CD4-positive, alpha-beta T cell treated with Interleukin-15 for 4 hours (primary cell): ENCODE measurements at places on chromosomes 2 and 18.

GRCh38 chr2:4964579-4964978 is 727.6 kb upstream of the SOX11 start:
- DNase-seq, result no peak

GRCh38 chr2:81002906-81003305 is 698.4 kb upstream of the LRRTM1 start:
- no peak for DNase-seq

DNA sequence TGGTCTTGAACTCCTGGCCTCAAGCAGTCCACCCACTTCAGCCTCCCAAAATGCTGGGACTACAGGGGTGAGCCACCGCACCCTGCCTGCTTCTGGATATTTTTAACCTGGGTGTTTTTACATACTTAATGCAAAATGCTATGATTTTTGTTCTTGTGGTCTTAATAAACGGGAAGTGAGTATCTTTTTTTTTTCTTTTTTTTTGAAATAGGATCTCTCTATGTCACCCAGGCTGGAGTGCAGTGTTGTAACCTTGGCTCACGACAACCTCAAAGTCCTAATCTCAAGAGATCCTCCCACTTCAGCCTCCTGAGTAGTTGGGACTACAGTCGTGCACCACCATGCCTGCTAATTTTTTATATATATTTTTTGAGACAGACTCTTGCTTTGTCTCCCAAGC is 19.2 kb upstream of the ASXL2 start:
- no peak for DNase-seq

- DNase-seq, result no peak
These were observed 124.1 kb downstream of the PARD3B start for GRCh38 chr2:204669382-204669781.

DNA sequence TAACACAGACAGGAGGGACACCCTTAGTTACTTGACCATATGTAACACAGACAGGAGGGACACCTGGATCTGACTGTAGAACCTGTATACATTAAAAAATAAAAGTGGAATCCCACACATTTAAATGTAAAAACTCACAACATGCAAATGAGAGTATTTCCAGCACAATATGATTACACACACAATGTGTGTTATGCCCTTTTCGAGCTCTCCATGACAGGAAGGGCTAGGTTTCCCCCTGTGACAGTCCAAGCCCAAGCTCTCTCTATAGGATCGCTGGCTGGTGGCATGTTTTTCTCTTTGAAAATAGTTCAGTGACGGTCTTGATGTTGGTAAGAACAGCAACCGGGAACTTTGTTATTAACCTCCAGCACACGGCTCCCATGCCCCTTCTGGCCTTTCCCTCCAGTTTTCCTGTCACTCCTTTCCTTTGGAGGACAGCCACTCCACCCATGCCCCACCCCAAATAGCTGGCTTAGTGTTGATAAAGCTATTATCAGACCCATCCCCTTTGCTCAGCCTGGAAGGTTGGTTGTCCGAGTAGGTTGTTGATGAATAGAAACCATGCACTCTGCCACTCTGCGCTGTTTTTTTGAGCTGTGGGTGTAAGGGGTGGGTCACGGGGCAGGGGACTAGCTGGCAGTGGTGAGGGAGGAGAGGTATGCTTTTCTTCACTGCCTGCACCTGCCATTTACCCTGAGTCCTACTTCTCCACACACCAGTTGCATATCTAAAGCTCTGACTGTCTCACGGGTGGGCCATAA is 2.7 kb downstream of the RASGRP3 start:
- DNase-seq, result no peak

- no peak for DNase-seq
These were observed 2.3 kb downstream of the MYO1B start for GRCh38 chr2:191247381-191248057.

DNA sequence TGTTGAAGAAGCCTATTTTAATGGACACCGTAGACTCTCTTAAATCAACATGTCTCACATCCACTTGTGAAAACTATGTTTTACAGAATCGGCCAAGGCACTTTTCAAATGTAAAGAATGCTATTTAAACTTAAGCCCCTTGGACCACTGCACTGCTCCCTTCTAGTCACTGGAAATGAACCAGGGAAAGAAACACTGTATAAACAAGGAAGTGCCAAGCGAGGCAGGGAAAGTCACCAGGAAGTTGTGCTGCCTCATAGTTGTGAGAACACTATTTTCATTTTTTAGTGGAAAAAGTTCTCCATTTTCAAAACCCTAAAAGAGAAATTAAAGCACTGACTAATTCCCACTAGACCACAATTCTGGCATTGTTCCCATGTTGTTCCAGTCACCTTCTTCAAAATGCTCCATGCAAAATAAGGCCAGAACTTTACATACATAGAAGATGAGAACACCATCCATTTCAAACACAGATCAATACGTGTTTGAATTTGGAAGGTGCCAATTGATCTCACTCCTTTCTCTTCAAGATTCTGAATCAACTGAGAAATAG is 13.5 kb downstream of the CCDC141 start:
- no peak for DNase-seq

DNA sequence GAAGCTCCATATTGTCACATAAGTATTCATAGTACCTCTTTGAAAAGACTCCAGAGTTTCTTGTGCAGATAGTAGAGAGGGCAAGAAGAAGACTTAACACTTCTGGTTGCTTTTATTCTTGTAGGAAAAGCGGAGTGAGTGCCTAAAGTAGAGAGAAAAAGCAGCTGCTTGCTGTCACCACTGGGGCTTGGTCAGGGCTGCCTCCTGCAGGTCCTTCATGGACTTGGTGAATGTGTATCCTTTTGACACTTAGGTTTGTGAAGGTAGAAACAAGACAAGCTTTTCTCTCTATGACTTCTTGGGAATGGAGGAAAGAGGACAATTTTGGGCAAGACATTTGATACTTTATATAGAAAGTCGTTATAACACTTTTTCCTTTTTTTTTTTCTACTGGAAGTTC is 312.8 kb upstream of the FANCL start:
- no peak for DNase-seq

GRCh38 chr18:8052237-8052701 is 485.2 kb downstream of the PTPRM start:
- DNase-seq, result peak; percentile 30

DNA sequence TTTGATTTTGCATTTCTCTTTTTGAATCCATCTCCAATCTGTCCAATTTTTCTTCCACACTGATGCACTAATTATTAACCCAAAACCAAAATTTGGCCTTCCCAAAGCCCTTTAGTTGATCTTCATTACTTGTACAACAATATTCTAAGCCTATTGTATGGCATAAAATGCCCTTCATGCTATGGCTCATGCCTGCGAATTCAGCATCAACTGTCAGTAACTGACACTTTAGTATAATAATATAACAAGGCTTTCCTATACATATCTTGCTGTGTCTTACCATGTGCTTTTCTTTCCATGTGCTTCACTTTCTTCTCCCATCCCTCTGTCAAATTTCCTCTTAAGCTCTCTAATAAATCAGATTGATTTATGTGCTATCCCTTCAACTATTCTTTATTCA is 154.0 kb upstream of the TFPI start:
- DNase-seq, result no peak

GRCh38 chr2:72325592-72326422 is 178.1 kb upstream of the CYP26B1 start:
- DNase-seq, result no peak

DNA sequence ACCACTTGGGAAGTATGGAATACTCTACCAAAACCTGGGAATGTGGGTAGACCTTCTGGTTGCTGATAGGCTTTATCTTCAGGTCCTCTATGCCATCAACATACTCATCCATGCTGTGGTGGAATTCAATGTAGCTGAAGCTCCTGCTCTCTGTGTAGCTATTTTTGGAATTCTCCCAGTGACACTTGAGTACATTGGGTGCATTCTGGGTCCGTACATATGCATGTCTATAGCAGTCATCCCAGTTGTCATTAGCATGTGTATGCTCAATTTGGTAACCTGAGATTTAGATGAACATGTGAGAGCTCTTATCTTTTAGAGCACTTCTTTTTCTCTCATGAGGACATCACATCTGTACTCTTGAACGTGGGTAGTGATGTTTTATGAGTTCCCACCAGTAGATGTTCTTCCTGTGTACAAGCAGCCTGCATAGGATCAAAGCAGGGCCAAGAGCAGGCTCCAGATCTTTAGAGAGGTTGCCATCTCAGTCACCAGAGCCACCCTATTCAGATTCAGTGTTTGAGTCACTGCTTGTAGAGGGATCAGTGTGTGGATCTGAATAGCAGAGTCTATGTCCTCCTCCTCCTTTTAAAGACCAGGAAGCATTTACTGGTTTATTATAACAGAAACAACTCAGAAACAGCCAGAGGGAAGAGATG is 65.9 kb downstream of the MGAT5 start:
- DNase-seq, result peak; percentile 10

GRCh38 chr2:58767828-58768714 is 526.9 kb upstream of the FANCL start:
- no peak for DNase-seq

GRCh38 chr2:15782009-15782751 is 158.2 kb upstream of the MYCN start:
- no peak for DNase-seq

DNA sequence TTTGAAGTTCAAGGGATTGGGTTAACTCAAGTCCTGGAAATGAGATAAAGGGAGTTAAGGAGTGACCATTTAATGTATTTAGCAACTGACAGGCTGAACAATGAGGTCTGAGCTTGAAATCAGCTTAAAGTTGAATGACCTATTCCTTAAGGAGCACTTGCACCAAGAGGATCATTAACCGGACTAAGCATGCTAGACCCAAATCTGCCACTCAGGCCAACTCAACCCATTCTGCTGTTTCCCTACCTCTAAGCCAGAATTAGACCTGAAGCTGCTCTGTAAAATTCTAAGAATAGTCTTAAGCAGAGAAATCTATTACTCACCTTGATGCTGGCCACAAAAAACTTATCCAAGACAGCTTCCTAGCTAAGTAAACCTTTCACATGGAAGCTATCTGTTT is 59.8 kb downstream of the SPRED2 start:
- DNase-seq, result no peak

DNA sequence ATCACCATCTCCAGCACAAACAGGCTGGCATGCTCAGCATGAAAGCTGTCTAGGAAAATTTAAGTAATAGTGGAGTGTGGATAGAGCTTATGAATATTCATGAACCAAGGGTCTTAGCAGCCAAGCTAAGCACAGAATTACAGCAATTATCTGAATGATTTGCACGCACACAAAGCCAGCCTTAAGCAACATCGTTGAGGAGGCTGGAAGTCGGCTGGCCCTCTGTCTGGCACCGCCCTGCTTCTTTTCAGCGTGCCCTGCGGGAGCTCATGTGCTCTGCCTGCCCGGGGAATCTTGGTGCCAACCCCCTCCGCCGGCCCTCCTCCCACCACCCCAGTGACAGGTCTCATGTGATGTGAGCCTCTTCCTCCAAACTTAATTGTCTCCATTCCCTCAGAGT is 540.1 kb downstream of the CMPK2 start:
- DNase-seq, result no peak

GRCh38 chr2:225768741-225769140 is 369.2 kb downstream of the NYAP2 start:
- DNase-seq, result no peak

GRCh38 chr18:44862112-44862511 is 181.4 kb downstream of the SETBP1 start:
- no peak for DNase-seq

GRCh38 chr2:224162122-224162521 is 123.0 kb upstream of the SERPINE2 start:
- no peak for DNase-seq

DNA sequence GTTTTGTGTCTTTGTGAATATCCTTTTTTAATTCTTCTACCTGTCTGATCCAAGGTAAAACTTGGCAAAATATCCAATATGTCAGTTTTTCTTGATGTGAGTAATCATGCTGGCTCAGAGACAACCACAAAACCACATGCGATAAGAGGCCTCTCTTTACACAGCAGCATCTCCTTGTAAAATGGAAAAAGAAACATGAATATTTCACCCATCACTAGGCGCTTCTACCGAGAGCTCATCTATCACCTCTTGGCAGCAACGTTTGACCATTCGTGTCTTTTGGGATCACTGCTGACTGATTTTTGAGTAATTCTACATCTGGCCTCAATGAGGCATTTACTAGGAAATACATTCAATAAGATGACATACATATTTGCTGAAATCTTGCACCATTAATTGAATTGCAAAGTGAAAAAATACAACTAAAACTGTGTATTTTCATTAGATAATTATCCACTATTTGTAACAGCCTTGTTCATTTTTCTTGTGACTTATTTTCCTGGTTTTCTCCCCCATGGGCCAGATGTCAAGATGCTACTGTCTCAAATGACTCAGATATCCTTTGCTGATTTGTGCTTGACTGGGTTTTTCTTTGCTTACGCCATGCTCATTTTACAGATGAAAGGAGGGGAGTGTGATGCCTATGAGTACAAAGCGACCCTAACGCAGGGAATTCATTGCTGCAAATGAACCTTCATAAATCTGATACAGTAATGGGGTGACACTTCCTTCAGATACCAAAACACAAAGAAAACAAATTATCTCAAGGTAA is 467.5 kb downstream of the FBXO15 start:
- no peak for DNase-seq

DNA sequence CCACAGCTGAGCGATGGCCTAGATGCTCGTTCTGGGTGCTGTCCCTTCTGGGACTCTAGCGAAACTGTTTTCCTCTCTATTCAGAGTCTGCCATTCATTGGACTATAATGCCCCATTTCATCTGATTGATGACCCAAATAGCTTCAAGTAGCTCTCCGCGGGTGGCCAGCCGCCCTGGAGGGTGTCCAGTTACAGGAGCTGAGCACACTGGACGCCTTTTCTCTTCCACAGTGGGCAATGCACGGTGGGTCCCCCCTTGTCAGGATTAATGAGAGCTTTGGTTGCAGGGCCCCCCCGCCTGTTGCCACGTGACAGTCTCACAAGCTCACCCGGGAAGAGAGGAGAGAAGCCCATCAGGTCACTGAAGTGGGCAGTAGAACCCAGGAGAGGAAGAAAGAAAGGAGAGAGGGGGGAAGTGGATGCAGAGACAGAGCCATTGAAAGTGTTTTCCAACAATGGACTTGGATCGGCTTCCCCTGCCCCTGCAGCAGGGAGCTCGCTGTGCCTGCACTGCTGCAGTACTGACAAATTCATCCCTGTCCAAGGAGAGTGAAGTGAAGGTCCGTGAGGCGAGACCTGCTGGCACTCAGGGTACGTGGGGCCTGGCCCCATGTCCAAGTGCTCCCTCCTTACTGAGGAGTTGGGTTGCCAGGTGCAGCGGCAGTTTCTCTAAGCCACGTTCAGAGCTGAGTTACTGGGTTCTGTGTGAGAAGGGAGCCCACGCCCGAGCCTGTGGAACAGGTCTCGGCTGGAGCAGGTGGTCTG is 44.8 kb downstream of the DIPK1C start:
- DNase-seq, result no peak

DNA sequence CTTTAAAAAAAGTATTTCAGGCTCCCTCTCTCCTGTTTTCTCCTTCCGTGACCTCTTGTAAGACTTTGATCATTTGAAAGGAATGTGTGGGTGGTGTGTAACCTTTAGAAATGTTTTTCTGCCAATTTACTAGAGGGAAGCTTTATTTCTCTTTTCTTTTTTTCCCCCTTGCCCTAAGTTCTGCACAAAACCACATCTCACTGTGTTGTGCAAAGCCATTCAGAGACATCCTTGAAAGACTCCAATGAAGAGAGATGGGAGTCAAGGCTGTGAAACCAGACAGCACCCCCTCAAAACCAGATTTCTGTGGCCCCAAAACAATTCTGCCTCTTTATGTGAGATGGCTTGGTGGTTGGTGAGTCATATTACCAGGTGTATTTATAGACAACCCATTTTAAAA is 184.6 kb upstream of the ERBB4 start:
- no peak for DNase-seq

GRCh38 chr2:149027590-149028250 is 10.8 kb upstream of the LYPD6B start:
- no peak for DNase-seq

GRCh38 chr2:170323743-170324142 is 145.8 kb downstream of the MYO3B start:
- no peak for DNase-seq

- DNase-seq, result no peak
These were observed 12.8 kb upstream of the ALPP start for GRCh38 chr2:232365621-232366321.
